SJSA1 (cell line): ENCODE measurements at places on chromosomes 7 and 10. TPM values are rescaled to one million over a fixed set of nuclear protein-coding genes. Genes with fewer than 3 reads are reported as not detected.

DNA sequence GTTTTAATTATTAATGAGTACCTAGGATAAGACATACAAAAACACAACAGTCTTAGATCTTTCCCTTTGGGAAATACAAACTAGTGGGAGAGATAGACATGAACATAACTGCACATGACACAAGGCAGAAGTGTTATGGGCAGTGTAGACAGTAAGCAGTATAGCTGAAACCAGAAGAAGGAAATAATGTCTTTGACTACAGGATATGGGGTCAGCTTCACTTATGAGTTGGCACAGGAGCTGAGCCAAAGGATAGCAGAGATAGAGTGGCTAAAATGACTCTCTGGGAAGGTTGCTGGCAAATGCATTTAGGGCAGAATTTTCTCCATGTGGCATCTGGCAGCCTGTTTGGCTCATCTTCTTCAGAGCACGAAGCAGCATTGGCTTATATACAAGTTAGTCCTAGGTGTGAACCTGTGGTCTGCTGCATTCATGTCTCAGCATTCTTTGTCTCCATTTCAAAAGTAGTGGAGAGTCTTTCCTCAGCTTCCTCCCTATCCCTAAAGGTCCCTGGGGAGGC lies 60.3 kb upstream of the FEZF1 start:
- DNase-seq = no peak

DNA sequence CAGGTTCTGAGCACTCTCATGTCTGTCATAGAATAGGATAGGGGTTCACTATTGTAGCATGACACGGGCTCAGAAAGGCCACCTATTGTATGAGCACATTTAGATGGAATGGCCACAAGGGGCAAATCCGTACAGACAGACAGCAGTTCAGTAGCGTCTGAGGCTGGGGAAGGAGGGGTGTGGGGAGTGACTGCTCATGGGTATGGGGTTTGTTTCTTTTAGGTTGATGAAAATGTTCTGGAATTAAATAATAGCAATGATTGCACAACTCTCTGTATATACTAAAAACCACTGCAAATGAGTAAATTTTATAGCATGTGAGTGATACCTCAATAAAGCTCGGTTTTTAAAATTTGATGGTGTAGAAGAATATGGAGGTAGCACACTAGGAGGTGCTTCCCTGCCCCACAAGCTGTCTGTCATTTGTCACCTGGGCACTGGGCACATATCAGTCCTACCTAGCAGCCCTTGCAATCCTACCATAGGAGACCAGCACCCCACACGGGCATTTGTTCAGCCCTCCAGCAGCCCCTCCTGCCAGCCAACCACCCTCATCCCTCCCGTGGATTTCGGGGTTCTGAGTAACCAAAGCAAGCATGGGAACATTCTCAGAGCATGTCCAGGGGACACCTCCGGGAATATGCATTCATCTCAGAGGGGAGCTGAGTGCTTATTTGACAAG lies 35.2 kb downstream of the KCNMA1 start:
- no peak for DNase-seq

GRCh38 chr7:30845426-30846135 lies 66.1 kb upstream of the AQP1 start:
- DNase-seq = no peak

GRCh38 chr10:63611078-63611477 lies 89.9 kb downstream of the REEP3 start:
- no peak for DNase-seq

GRCh38 chr10:73439605-73440312 lies 6.4 kb upstream of the MSS51 start:
- peak; percentile 38 for DNase-seq

- DNase-seq = no peak
These were observed 29.9 kb downstream of the CDK14 start for GRCh38 chr7:90626013-90626412.

GRCh38 chr10:132022241-132022640 lies 40.5 kb upstream of the BNIP3 start:
- DNase-seq = no peak

GRCh38 chr7:146314962-146315361 lies 198.4 kb downstream of the CNTNAP2 start:
- no peak for DNase-seq

DNA sequence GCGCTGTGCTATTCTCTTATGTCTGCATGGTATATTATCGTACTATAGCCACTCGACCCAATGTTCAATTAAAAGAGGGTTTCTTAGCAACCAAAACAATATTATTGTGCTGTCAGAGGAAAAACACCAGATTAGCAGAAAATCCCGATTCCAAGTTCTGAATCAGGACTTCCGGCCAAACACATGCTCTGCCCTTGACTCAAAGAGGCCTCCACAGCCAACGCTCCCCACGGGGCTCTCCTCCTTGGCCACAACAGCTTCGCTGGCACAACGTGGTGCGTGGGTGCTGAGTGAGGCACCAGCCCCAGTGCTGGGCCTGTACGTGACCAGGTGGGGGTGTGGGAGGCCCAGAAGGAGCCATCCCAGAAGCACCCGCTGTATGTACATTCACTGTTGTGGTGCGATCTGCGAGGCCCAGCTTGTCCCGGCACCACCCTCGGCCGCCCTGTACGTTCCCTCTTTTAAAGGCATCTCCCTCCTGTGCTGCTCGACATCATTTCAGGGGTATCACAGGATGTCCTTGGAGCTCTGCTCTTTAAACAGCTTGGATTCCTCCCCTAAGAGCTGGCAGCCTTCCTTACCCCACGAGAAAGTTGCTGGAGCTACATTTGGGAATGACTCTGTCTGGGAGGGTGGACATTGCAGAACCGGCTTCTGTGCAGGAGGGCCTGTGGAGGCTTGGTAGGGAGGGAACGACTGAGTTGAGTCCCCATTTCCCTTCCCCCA lies 736.2 kb downstream of the PARD3 start:
- no peak for DNase-seq

- no peak for DNase-seq
These were observed 82.1 kb downstream of the PDGFA start for GRCh38 chr7:437329-438251.

GRCh38 chr7:44187636-44188416 lies 1.4 kb downstream of the GCK start:
- DNase-seq = no peak

DNA sequence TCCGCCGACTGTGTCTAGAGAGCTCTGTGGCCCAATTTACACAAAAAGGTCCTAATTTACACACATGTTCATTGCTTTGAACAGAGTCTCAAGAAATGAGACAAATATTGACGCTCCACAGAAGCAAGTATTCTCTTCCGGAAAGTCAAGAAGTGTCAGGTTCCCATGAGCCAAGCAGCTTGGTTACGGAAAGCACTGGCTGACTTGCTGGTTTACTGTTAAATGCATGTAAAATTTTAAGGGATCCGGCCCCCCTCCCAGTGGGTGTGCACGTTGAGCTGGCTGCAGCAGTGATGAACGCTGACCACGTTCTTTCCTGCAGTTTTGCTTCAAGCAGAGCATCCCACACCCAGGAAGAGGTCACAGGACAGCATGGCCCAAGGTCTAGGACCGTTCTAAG lies 76.8 kb downstream of the DIP2C start:
- DNase-seq = no peak

- no peak for DNase-seq
These were observed 3.1 kb upstream of the AP5Z1 start for GRCh38 chr7:4772306-4772705.

- no peak for DNase-seq
These were observed 159.8 kb downstream of the SH3PXD2A start for GRCh38 chr10:103695584-103696005.

DNA sequence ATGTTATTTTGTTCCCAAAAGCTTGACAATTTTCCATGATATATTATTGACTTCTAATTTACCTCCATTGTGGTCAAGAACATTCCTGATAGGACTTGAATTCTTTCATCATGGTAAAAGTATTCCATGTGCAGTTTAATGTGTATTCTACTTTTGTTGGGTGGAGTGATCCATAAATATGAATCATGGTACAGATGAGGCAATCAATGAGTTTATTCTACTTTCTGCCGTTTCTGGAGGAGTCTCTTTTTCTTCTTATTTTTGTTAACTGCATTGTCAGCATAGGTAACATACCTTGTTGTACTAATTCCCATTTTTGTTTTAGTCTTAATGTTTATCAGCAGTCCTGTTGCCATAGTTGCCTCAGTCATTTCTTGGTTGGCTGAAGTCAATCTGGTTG lies 69.6 kb downstream of the SHOC2 start:
- no peak for DNase-seq

DNA sequence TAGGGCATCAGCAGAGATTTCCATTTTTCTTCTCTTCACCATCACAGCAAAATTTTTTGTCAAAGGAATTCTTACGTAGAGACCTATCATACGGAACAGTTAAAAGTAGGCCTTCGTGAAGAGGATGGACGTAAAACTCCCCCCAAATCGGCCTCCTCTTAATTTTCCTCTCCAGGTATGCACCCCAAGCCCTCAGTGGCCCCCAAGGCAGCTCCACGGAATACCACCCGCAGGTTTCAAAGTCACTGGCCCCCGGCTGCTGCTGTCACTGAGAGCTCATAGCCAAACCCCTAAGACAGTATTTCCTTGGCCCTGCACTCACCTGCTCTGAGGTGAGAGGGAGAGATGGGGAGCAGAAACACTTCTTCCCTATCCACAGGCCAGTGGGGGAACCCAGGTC lies 8.8 kb downstream of the PODXL start:
- no peak for DNase-seq

- DNase-seq = no peak
These were observed 44.6 kb downstream of the BMS1 start for GRCh38 chr10:42827201-42827600.

GRCh38 chr10:14858338-14858960 lies 20.2 kb upstream of the SUV39H2 start:
- DNase-seq = no peak

DNA sequence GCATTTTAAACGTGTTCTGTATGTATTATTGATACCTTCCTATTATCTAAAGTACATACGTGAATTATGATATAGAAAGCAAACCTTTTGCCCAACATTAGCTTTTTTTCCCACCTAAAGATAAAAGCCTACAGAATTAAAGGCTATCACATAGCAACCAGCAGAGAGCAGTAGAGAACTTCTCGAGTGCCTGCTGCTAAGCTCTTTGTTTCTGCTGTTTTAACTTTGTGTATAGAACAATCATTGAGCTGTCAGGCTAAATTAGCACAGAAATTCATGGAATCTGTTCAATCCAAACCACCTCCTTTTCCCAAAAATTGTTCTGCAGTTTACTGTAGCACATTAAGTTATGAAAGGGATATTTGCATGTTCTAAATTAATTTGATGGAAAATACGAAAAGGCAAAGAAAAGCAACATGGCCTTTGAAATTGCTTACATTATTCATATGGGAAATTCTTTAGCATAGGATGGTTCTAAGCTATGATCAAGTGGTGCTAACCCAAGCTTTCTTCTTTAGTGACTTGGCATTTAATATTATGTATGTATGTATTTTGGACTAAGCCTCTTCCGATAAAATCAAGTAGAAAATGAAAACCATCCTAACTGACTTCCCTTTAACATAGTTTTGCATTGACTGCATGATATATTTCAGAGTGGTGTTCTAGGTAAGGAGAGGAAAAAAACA lies 1288.5 kb downstream of the GATA3 start:
- peak; percentile 22 for DNase-seq

DNA sequence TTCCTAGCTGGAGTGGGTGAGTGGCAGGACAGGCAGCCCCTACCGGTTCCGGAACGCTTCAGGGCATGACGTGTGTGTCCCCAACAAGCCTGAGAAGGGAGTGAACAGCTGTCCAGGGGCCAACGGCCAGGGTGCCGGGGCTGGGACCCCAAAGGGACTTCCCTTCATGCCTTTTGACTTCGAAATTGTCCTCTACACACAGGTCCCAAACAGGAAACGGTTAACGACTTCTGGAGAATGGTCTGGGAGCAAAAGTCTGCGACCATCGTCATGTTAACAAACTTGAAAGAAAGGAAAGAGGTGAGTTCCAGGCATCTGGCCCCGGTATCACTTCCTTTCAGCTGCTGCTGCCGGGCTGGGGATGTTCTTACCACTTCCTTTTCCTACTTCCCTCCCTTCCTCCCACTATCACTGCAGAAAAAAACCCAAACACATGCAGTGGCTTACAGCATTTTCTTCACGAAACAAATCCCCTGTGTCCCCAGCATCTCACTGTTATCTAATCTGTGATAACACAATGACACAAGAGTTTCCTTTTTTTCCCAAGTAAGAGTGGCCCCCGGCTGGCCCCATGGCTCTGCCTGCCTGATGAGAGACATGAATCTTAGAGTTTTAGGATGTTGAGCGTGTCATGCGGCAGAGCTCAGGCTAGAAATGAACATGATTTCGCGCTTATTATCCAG lies 63.2 kb downstream of the MKI67 start:
- no peak for DNase-seq

DNA sequence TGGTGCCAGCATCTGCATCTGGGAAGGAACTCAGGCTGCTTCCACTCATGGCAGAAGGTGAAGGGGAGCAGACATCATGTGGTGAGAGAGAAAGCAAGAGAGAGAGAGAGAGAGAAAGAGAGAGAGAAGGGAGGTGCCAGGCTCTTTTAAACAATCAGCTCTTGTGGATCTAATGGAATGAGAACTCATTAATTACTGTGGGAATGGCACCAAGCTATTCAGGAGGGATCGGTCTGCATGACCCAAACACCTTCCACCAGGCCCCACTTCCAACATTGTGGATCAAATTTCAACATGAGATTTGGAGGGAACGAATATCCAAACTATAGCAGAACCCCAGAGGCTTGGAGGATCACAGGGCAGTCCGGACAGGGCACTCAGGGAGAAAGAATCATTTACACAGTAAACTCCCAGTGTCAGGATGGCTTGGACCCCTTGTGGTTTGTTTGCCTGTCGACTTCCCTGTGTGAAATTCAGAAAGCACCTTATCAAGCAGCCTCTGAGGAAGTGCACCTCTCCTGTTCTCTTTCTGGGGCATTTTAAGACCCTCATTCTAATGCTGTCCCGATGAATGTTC lies 308.5 kb downstream of the REEP3 start:
- DNase-seq = no peak

GRCh38 chr10:129972145-129972965 lies 8.3 kb upstream of the EBF3 start:
- DNase-seq = no peak

DNA sequence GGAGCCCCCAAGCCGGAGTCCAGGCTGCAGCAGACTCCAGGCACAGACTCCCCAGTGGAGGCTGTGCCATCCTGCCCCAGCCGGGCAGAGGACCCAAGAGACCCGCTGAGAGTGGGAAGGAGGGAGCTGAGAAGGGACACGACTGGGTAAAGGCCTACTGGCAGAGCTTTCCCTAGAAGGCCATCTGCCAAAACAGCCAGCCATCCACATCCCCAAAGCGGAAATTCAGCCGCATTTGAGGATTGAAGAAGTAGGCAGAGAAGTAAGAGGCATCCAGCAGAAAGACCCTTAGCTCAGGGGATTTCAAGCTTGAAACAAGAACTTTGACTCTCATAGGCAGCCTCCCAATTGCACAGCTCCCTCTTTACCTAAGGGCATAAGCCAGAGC lies 857 bp downstream of the CPXM2 start:
- DNase-seq = no peak

Gene PRPS1L1
- total RNA-seq = not detected in 2 replicates

Gene TMEM130
- 0.72 and 1.1 TPM in 2 replicates for total RNA-seq

Gene PTTG1IP2
- not detected in 2 replicates for total RNA-seq

Gene VSTM2A
- total RNA-seq = not detected in 2 replicates
